SK-N-DZ (cell line): ENCODE measurements at places on chromosomes 4 and X.

DNA sequence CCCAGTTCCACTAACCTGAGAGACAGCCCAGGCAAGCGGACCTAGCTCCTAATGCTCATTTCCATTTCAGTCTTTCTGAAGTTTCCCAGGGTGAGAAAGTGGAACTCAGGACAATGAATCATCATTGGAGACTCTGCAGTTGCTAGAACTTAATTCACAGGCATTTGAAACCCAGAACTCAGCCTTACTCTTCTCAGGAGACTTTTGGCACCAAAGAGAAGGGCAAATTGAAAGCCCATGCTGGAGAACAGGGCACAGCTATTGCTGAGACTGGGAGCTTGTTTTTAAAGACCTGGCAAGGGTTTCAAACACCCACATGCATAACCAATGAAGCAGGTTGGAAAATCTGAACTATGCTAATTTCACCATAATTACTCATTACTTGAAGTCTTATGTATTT, 36.0 kb downstream of the BST1 start:
- no peak for DNase-seq

- no peak for DNase-seq
Observed at GRCh38 chrX:95885074-95885473, 799.6 kb upstream of the DIAPH2 start.

- DNase-seq = no peak
Observed at GRCh38 chr4:80361329-80361900, 25.9 kb downstream of the CFAP299 start.

- no peak for DNase-seq
Observed at GRCh38 chrX:39513836-39514235, 583.9 kb downstream of the BCOR start.

DNA sequence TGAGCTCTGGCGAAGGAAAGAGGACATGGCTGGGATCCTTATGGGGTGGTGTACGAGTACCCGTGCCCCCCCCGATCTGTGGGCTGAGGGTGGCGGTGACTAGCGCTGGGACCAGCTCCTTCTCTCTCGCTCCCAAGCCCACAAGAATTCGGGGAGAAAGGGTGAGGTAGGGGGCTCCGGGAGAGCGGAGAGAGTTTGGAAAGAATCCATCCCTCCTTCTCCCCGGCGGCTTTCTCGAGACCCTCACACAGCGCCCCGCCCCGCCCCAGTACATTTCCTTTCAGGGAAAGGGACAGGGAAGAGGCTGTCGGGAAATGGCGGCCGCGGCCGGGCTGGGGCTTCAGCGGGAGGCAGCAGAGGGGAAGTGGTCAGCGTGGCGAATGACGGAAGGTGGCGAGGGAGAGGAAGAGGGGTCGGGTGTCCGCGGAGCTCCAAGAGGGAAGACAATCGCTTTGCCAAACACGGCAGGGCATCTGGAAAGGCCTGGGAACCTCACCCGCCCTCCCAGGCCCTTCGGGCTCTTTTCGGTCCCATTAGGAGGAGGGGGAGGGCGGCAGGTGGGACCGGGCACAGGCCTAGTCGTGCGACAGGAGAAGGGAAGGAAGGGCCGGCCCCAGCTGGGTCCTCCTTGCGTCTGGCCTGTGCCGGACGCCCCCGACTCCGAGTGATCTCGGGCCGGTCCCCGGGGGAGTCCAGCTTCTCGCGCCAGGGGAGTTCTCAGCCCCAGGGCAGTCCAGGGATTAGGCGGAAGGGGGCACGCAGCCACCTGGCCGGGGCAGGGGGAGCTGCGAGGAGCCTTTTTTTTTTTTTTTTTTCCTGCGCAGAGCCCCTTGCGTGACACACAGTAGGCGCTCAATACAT, 10.2 kb downstream of the HNRNPH2 start:
- DNase-seq = no peak

DNA sequence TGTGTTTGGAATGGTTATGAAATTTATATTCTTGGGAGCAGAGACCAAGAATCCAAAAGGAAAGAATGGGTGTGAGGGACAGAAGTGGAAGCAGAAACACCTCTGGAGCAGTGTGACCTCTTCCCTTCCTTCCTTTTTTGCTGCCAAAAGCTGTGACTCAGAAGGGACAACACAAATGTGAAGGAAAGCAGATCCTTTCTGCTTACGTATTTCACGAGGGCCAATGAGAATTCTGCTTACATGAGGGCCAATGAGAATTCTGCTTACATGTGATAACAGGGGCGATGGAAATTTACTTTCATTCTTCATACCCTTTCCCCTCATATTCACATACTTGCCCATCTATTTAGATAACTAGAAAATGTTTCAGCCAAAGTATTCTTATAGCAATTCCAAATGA, 404.6 kb downstream of the PRDM5 start:
- no peak for DNase-seq

- DNase-seq = no peak
Observed at GRCh38 chr4:151567056-151567455, 158.1 kb downstream of the FHIP1A start.

DNA sequence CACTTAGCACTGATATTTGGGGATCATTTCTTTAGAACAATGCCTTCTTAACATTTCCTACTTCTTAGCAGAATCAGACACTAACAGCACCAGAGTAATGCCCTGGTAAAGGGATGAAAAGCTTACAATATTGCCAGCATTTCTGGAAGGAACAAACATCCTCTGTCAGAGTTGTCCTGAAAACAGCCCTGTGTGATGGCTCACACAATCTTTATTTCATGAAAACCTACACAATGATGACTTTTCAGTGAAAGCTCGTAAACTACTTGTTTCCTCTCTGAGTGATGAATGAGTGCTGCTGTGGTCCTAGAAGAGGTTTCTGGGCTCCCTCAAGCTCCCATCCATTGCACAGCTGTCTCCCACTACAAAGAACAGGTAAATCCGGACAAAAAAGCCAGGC, 52.8 kb downstream of the GPC4 start:
- DNase-seq = no peak

GRCh38 chr4:17027495-17027894, 129.1 kb upstream of the LDB2 start:
- DNase-seq = no peak

- DNase-seq = peak; percentile 27
Observed at GRCh38 chr4:23853986-23854660, 35.7 kb downstream of the PPARGC1A start.

- DNase-seq = no peak
Observed at GRCh38 chr4:132269303-132269990, 879.6 kb upstream of the PCDH10 start.

DNA sequence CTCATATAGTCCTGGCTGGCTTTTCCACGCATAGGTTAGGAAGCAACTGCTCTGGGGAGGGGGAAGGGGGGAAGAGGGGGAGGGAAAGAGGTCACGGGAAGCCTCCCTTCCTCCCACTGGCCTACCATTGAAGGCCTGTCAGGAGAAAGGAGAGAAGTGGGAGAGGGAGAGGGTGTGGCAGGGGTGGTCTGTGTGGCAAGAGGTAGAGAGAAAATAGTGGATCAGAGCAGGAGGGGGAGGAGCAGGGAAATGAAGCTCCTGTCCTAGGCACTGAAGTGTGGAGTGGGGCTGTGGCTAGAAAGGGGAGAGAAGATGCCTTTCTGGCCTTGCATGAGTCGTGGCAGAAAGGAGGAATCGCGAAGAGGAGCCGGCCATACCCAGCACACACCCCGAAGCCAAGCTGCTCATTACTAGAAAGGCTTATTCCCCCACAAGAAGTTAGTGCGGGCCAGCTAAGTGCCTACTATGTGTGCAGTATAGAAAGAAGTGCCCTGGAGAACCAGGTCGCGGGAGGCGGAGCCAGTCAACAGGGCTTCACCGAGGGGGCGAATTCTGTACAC, 1.1 kb upstream of the TMEM164 start:
- DNase-seq = peak; percentile 22

GRCh38 chrX:153539171-153539978, 21.9 kb downstream of the ATP2B3 start:
- peak; percentile 68 for DNase-seq

GRCh38 chr4:7198440-7199128, 6.2 kb downstream of the SORCS2 start:
- no peak for DNase-seq

DNA sequence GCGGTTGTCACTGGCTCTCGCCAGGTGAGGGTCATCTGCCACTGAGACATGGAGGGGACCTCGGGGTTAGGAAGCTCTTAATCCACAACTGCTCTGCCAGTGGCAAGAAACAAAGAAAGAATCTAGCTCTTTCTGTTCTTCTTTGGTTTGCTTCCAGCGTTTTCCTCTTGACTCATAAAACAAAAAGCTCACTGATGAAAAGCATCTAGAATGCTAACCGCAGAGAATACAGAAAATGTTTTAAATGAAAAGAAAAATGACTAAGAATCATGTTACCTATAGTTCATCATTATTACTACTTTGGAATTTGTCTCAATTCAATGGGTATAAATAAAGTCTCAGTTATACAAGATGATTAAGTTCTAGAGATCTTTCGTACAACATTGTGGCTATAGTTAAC, 274.8 kb upstream of the TENM3 start:
- DNase-seq = no peak

GRCh38 chr4:161760008-161760407, 403.8 kb downstream of the FSTL5 start:
- DNase-seq = no peak

DNA sequence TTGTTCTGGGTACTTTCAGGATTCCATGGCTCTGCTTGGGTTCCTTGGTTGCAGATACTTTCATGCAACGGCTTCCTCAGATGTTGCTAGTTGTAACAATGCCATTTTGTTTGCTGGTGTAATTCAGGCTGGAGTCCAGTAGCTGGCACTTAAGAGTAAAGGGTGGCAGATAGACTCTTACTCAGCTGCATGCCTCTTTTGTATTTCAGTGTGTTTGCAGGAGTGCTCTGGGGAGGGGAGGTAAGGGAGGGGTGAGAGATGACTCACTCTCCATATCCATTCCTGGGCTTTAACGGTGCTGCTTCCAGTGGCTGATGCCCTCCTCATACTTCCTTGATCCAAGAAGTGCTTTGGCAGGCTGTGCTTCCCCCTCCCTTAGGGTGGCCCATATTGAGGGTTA, 155.2 kb downstream of the ZNF330 start:
- no peak for DNase-seq

DNA sequence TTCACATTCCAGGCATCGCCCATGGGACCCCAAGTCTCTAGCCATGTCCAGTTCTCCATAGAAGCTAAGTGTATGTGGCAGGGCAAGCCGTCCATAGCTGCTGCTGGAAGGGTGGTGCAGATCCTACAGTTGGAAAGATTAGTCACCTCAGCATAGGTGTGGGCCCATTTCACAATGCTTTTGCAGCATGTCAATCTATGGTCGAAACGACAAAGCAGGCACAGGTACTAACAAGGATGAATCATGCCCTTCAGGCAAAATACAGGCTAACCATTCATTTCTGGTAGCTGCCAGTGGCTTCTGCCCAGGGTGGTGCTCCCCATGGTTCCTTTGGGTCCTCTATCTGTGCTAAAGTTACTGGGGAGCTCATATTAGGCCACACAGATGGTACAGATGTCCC, 225.2 kb downstream of the ADGRL3 start:
- DNase-seq = no peak

- no peak for DNase-seq
Observed at GRCh38 chr4:37421614-37422013, 177.1 kb downstream of the NWD2 start.

GRCh38 chr4:1771555-1772305, 21.4 kb upstream of the FGFR3 start:
- no peak for DNase-seq

DNA sequence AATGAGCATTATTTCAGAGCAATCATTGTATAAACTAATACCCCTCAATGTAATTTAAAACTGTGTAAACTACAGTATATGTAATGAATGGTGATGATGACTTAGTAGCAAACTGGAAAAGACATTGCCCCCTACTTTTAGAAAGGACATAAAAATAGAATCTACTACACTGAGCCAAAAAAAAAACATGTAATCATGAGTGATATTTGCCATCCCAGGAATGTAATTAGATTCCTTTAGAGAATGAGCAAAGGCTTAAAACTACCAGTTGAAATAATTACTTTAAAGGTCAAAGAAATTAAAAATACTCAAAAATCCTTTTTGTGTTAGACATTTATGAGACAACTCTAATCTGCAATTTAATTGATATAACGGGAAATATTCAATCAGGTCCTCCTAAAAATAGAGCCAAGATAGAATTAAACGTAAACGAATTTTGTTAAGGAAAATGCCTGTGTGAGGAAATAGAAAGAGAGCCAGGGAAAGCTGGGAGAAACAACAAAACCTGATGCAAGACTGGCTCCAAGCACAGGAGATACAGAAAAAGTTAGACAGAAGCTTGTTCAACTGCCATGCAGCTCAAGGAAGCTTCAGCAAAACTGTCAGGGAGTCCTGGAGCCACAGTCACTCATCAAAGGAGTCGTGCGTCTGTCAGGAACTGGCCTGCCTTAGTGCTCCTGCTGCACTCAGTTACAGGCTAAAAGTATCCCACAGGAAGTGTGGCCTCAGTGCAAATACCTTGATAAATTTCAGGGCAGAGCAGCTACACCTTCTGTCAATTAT, 655.7 kb upstream of the INTU start:
- DNase-seq = no peak

DNA sequence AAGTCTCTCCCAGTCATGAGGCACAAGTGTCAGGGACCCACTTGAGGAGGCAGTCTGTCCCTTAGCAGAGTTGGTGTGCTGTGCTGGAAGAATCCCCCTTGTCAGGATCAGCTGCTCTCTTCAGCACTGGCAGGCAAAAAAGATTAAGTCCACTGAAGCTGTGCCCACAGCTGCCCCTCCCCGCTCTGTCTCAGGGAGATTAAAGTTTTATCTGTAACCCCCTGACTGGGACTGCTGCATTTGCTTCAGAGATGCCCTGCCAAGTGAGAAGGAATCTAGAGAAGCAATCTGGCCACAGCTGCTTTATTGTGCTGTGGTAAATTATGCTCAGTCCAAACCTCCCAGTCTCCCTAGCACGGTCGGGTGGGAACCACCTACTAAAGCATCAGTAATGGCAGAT, 37.4 kb upstream of the HEPH start:
- no peak for DNase-seq

DNA sequence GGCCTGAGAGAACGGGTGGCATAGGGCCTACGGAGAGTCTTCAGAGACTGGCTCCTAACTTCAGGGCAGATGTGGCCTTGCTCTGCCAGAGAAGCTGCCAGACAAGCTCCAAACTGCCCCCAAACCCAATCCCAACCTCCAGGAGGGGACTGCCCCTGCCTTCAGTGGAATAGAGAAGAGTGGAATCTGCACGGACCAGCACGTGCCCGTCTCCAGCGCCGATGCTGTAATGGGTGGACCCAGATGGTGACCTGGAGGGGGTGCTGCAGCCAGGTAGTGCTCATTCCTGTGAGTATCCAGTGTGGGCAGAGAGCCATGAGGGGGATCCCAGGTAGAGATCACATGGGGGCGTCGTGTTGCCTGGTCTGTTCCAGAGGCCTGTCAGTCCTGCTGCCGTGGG, 73.2 kb upstream of the NKX1-1 start:
- no peak for DNase-seq

GRCh38 chr4:16034010-16034748, 49.6 kb downstream of the PROM1 start:
- DNase-seq = no peak

DNA sequence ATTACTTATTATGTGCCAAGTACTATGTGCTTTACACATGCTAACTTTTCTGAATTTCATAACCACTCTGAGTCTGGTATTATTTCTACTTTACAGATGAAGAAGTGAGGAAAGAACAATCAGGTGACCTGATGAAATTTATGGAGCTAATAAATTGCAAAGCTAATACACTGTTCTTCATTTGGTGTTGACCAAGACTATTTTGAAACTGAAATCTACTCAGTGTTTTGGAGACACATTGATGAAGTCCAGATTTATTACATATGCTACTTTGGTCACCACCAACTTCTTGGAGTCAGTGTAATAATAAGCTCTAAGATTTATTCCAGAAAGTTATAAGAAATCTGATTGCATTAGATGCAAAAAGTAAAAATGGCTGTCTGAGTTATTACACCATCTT, 637.9 kb downstream of the FAT4 start:
- no peak for DNase-seq
